ENCODE measurements at places on chromosomes 4 and X.

DNA sequence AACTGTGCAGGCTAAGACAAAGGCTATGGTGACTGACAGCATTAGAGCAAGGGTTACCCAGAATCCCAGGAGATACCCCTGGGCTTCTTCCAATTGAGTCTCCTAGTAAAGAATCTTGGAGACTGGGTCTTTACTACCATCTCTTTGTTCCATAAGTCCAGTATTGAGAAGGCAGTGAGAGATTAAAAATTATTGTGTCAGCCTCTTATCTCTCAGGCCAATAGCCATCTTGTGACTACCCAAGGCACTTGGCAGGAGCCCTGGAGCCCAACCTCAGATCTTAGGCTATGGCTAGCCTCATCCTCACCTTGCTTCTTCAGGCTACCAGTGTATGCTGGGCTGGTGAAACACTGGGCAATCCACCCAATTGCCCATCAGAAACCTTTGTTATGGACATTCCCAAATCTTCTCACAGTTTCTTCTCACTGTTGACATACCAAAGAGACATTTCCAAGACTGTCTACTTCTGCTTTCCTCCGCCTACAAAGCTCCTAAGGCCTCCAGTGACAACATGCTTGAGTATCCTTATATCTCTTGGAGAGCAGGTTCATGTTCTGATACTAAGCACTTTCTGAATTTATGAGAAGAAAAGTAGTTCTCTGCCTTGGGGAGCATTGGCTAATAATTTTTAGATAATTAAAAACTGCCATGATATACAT lies 76.3 kb upstream of the STIM2 start:
- DNase-seq = no peak

- no peak for DNase-seq
Observed at GRCh38 chrX:153434801-153435200, 11.1 kb downstream of the TREX2 start.

DNA sequence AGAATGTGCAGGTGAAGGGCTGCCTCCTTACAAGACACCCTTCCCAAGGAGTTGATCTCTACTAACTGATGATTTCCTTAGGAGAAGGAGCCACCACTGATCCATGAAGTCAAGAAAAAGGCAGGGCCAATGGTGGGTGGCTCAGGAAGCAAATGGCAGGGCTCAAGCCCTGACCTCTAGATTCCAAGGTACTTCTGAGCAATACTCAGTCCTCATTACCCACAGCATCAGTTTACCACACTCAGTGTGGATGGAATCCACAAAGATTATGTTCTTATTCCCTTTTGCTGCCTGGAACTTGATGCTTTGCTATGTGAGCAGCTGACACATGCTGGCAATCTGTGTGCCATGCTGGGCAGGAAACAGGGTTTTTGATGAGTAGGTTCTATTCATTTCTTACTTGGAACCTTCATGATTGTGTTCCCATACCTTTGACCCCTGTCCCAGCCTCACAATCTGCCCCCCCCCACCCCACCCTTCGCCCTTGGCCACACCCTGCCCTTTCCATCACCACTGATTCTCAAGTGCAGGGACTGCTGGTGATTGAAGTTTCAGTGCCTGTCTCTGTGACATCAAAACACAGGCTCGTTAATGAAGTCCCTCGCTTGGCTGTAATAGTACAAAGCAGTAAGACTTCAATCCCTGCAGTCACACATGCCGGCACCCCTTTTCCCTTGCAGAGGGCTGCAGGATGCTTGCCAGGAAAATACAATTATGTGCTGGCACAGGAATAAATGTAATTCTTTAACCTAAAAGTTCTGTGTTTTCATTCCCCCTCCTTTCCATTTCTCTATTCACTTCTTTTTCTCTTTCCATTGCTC lies 135.6 kb upstream of the GPC4 start:
- no peak for DNase-seq

- no peak for DNase-seq
Observed at GRCh38 chr4:164648849-164649212, 105.1 kb upstream of the SMIM31 start.

DNA sequence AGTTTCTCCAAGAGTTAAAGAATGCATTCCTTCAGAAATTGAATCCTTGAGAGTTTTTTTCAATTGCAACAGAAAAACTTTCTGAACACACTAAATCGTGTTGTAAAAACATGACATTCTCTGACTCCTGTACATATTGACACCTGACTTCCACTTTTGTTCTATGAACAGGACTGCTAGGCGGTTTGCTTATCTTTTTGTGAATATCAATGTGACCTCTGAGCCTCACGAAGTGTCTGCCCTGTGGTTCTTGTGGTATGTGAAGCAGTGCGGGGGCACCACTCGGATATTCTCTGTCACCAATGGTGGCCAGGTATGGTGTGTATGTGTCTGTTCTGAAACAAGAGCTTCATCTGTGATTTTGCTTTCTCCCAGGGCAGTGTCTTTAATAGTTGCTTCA lies 71.9 kb downstream of the MAOA start:
- DNase-seq = no peak

DNA sequence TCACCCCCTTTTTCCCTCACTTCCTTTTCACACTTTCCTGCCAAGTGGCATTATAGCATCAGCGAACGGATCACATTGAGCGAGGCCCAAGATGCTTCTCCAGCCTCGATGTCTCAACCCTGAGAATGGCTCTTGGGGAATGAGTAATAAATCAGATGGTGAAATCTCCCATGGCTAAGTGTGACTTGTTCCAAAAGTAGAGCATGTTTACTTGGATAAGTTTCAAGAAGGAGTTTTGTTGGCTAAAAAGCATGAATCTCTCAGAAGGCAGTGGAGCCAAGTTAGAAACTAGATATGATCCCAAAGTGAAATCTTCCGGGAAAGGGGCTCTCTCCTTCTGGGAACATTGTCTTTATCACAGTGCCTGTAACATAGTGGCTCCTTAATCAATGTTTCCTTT lies 316.3 kb downstream of the CAMK2D start:
- no peak for DNase-seq

GRCh38 chr4:169205075-169205743 lies 65.5 kb downstream of the SH3RF1 start:
- no peak for DNase-seq

DNA sequence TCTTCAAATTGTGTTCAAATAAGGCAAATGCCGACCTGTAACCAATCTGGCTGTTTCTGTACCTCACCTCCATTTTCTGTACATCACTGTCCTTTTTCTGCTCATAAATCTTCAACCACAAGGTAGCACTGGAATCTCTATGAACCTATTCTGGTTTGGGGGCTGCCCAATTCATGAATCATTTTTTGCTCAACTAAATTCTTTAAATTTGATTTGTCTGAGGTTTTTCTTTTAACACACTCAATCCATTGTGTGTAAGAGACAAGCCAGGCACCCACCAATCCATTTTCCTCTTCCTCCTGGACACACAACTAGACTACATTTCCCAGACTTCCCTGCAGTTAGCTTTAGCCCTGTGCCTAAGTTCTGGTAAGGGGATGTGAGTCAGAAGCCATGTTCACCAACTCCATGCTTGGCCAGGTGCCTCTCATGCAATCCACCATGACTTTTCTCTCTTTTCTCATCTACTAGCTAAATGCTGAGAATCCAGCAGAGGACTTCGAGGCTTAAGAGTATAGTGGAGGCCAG lies 193.2 kb upstream of the KLF3 start:
- DNase-seq = no peak

DNA sequence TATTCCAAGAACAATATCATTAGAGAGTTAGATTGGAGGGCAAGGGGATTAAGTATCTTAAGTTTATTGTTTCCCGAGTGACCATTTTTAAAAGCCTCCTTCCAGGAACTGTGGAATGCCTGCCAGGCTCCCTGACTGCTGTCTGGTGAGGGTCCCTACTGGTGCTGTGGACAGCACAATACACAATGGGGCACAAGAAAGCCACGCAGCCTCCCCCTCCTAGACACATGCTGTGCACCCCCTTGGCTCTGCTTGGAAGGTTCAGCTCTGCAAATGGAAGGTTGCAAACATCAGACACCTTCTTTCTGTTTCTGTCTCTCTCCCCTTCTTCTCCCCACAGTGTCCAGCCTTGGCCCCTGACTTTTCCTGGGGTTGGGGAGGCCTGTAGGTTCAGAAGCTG lies 153.2 kb downstream of the SHROOM3 start:
- no peak for DNase-seq

DNA sequence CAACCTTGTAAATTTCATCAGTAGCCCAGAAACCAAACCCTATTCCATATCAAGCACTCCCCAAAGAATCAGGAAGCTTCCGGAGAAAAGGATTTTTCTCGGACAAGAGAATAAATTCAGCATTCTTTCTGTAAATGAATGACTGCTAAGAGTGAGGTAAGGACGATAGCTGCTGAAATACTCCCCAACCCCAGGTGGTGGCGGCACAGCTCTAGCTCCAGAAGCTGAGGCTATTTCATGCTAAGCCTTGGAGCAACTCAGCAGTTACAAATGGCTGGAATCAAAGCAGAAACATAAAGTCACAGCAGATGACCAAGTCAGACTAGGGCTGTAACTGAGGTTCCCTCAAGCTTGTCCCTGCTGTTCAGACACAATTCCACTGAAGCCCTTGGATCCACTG lies 13.9 kb upstream of the PCDH19 start:
- DNase-seq = no peak

DNA sequence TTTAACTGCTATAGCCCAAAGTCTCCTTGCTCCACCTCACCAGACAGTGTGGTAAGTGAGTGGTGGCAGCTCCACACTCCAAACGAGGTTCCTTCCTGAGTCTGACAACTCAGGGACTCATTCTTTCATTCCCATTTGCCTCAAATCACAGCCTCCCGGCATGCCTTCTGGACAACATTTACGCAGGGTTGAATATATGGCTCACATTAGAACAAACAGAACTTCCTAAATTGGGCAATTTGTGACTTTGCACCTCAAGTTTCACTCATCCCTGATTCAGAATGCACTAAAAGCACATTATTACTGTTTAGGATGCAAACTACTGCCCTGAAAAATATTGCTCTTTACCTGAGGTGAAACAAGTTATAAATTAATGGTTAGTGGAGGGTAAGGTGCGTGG lies 224.6 kb upstream of the PPARGC1A start:
- DNase-seq = no peak

DNA sequence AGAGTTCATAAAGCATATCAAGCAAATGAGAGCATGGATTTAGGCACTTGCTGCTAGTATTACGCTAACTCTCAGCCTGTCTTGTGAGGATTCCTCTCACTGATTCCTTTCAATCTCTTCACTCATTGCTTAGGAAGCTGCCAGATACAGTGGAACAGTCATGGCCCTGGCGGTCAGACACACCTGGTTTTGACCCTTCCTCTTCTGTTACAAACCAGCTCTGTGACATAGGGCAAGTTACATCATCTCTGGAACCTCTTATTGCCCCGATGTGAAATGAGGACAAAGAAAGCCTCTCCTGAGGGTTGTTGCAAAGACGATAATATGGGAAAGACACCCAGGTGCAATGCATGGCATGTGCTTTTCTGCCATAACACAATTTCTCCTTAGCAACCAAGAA lies 12.2 kb downstream of the FRAS1 start:
- DNase-seq = no peak

DNA sequence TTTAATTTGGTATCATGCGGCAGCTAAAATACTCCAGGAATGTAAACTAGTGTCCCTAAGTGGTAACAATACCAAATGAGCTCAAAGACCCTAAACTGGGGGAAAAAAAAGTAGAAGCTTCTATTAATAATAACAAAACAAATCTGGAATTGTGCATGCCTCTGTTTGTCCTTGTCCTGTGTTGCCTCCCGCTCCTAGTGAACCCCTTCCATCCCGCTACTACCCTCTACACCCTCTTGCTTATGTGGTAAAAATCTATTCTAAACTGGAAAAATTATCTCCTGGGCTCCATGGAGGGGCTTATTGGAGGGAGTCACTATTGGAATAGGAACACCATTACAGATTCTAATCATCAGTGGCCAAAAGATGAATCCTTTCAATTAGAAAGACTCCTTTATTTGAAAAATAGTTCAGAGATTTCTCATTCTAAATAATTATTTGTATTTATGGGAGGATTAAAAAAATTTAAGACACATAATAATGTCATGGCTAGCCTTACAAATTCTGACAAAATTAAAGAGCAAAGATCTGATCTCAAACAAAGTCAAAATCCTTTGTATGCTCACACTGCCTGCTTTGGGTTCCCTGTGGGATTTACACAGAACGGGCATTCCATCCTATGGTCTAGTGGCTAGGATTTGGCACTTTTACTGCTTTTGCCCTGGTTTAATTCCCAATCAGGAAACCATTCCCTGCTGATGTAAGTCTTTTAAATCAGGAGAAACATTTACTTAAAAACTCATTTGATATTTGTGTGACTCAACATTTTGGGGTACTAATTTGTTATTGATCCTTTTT lies 34.7 kb upstream of the FMR1 start:
- no peak for DNase-seq

DNA sequence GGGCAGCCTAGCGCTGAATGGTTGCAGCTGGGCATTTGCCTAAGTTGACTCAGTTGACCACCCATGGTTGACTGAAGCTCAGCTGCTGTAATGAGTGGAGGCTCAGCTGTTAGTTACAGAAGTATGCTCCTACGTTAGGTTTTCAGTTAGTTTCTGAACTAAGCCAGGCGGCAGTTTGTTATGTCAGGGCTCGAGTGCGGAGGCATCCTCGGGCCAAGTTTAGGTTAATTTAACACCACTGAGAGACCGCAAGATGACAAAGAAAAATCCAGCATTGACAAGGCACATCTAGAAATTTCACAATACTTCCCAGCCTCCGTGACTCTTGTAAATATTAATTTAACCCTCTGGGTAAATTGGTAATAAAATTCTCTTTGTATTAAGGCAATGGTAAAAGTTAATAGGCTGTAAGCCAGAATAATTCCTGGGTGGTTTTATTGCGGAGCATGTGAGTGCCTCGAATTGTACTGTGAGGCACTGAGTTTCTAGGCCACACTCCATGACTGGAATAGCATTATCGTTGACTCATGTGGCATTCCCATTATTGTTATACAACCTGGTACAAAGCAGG lies 33.1 kb upstream of the CDKN2AIP start:
- no peak for DNase-seq

DNA sequence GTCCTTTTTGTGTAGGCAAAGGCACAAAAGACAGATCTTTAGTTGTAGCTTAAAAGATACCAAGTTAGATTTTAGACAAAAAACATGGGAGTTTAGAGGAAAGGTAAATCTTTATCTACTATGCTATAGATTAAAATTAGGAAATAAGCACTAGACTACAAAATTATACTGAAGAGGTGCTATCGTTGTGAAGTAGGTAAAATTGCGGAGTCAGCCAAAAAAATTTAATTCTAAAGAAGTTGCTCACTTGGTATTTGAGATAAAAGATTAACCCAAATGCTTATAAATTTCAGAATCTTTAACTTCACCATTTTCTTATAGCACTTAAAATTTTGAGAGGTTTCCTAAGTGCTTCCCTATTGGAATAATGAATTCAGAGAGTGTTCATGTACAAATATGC lies 604.1 kb downstream of the GRXCR1 start:
- no peak for DNase-seq
